ENCODE measurements at places on chromosomes 3 and 15. TPM values are rescaled to one million over a fixed set of nuclear protein-coding genes. Genes with fewer than 3 reads are reported as not detected.

Gene MOBP
- 0.24 TPM for polyA plus RNA-seq

Gene KBTBD13
- polyA plus RNA-seq: 0.43 TPM

Gene HDC
- polyA plus RNA-seq: 3.5 TPM

DNA sequence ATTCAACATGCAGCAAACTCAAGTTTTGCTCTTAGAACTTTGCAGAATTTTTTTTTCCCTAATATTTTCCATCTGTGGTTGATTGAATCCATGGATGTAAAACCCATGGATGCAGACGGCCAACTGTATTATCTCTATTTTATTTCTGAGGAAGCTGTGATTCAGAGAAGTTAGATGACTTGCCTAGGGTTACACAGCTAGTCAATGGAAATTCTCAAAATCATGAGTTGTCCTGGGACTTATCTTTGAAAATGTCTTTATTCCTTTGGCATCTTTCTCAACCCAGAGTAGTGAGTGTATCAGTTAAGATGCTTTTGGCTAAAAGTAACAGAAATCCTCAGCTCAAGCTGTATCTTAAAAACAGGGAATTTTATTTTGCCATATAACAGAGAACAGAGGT is 107.9 kb upstream of the GALNT15 start:
- no peak for DNase-seq

DNA sequence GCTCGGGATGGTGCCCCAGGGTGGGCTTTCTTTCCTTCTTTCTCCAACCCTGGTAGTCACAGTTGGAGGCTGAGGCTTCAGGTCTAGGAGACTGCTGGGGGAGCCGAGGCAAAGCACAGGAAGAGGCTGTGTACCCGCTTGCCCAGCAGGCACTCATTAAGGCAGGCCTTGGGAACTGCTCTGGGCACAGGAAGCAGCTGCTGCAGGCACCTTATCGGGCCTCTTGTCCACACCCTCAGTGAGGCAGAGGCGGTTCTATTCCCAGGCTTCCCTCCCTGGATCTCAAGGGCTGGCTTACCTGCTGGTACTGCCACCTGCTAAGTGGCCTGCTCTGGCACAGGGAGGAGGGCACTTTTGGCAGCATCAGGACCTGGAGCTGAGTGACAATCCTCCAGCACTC is 15.8 kb upstream of the GRM2 start:
- no peak for DNase-seq

DNA sequence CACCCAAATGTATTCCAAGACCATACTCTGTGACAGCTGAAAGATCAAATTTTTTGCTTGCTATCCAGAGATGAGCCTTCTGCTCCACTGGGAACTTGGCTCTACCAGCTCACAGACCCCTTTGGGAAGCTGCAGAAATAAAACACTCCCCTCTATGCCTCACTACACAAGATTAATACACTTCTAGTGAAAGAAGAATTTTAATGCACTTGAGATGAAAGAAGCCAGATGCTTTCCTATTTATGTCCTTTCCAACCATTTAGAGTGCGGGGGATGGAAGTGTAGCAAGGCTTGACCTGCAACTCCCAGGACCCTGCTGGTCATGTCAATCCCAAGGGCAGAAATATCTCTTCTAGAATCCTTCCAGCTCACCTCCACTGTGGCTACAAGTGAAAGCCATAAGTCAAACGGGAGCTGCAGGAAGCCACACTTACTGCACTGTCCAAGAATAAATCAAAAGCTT is 34.7 kb downstream of the ANXA2 start:
- no peak for DNase-seq

- DNase-seq: no peak
These were observed 474.1 kb upstream of the KCNMB2 start for GRCh38 chr3:178062126-178062525.

DNA sequence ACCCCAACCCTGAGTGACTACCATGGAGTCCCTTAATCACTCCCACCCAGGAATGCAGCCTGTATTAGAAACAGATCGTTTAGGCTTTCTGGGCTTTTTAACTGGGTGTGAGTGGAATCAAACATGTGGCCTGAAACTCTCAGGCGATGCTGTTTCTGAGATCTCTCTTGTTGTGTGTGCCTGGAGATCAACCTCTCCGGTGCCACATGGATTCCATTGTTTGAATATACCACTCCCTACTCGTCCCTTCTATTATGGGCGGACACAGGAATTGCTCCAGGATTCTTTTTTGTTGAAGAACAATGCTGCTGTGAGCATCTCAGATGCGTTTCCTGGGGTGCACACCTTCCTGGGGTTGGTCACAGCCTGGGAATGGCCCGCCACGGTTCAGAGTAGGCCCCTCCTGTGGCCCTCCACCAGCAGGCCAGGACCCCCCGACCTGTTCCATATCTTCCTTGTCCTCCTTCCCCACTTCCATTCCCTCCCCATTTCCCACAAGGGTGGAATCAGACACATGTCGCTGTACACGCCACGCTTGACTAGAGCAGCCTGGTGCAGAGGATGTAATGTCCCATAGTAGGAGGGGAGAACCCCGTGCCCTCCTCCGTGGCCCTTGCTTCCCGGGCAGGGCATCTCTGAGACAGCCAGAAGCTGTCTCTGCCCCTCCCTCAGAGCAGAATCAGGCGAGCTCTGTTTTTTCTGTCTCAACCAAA is 36.4 kb upstream of the PRR23E start:
- DNase-seq: no peak

GRCh38 chr3:187006864-187007630 is 76.7 kb downstream of the ST6GAL1 start:
- no peak for DNase-seq

- no peak for DNase-seq
These were observed 37.9 kb upstream of the MGLL start for GRCh38 chr3:127860211-127860696.

Data from right lung (tissue), 10 donors.